ENCODE measurements at places on chromosomes 12 and 14. TPM values are rescaled to one million over a fixed set of nuclear protein-coding genes. Genes with fewer than 3 reads are reported as not detected.

The KERA gene
- not detected for total RNA-seq

The TRIM9 gene
- 2.4 TPM for total RNA-seq

The KRT73 gene
- 1.3 TPM for total RNA-seq

The BHLHE41 gene
- total RNA-seq = not detected

The GSG1 gene
- total RNA-seq = not detected

The PDE3A gene
- total RNA-seq = not detected

The CD4 gene
- 126 TPM for total RNA-seq

The ISM2 gene
- total RNA-seq = not detected

The CLEC2D gene
- total RNA-seq = 293 TPM

The BMAL2 gene
- 16.1 TPM for total RNA-seq

DNA sequence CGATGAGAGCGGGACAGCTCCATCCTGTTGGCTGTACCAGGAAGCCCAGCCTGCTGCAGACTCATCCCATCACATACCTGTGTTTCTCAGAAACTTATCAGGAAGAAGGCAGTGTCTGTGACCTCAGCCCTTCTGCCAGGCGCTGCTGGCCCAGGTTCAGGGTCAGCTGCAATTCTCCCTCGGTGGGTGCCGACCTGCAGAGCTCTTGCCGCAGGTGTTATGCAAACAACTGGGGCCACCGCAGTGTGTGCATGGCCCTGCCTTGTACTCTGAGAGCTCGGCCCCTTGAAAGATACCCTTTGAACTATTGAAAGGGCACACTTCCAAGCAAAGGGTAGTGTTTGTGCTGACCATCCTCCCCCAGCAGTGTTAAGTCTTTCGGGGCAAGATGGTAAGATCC lies 322.2 kb upstream of the DIO3 start:
- no peaks in the 10 kb centered on the region for H3K4me1 ChIP-seq
- H3K27ac ChIP-seq = no peak overlapping the region

DNA sequence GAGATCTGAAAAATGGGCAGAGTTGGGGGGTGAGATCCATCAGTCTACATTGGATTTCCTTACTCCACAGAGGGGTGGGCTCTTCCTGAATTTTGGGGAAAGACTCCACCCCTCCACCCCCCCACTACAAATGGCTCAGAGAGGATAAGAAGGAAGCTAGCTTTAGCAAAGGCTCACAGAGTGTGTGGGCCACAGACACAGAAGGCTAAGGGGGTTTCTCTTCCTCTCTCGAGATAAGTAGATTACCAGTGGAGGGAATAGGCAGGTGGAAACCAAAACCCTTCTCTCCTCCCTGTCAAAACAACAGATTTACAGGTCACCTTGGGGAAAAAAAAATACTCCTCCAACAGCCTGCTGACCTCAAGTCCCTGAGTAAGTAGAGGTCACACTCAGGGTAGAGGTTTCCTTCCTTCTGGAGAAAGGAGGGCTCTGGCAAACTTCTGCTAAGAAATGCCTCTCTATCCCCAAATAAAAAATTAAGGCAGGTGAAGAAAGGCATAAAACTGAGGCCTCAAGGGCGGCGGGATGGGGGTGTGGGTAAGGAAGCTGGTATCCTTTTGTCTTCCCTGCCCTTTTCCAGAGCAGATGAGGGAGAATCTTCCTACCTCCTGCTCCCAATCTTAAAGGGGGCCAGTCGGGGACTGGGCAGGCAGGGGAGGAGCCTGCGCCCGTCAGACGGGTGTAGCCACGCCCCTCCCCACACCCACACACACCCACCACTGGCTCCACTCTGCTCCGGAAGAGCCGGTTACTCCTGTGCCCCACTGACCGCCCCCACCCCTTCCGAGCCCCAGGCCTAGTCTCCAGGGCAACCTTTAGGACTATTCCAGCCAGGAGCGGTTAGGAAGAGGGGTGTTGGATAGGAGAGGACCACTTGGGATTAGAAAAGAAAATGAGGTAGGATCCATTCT lies 1.9 kb upstream of the BAZ2A start:
- peak; percentile 76 for DNase-seq
- H3K27ac ChIP-seq = peak overlapping the region; percentile 73
- H3K27me3 ChIP-seq = no peaks in the 10 kb centered on the region
- peaks cover 9% of the 10 kb centered on the region for H3K36me3 ChIP-seq
- peaks cover 85% of the 10 kb centered on the region for H3K4me1 ChIP-seq

GRCh38 chr12:1533205-1533601 lies 61.2 kb downstream of the FBXL14 start:
- peaks cover 42% of the 10 kb centered on the region for H3K4me1 ChIP-seq
- DNase-seq = peak; percentile 36
- no peaks in the 10 kb centered on the region for H3K36me3 ChIP-seq
- no peak overlapping the region for H3K27ac ChIP-seq
- H3K27me3 ChIP-seq = peaks cover 71% of the 10 kb centered on the region

DNA sequence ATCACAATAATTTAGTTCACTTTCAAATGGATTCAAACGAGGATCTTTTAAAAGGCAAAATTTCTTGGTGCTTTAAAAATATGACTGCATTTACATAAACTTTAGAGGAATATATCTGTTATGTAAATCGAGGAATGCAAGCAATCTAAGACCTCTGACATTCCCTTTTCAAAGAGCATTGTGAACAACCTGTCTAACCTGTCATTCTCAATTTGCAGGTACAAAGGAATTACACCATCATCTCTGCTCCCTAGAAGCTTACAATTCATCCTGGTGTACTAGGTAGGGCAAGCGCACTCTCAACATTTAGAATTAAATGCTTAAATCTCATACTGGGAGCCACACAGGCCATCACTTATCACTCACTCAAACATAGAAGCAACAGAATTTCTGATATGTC lies 35.6 kb downstream of the BMP4 start:
- H3K36me3 ChIP-seq = no peaks in the 10 kb centered on the region
- H3K4me1 ChIP-seq = no peaks in the 10 kb centered on the region
- DNase-seq = no peak
- no peak overlapping the region for H3K27ac ChIP-seq
- H3K4me3 ChIP-seq = no peak overlapping the region

GRCh38 chr12:125104982-125105381 lies 39.7 kb downstream of the AACS start:
- H3K36me3 ChIP-seq = no peaks in the 10 kb centered on the region
- H3K4me1 ChIP-seq = peaks cover 4% of the 10 kb centered on the region
- no peaks in the 10 kb centered on the region for H3K27me3 ChIP-seq
- DNase-seq = no peak
- H3K27ac ChIP-seq = no peak overlapping the region
- H3K4me3 ChIP-seq = no peak overlapping the region

DNA sequence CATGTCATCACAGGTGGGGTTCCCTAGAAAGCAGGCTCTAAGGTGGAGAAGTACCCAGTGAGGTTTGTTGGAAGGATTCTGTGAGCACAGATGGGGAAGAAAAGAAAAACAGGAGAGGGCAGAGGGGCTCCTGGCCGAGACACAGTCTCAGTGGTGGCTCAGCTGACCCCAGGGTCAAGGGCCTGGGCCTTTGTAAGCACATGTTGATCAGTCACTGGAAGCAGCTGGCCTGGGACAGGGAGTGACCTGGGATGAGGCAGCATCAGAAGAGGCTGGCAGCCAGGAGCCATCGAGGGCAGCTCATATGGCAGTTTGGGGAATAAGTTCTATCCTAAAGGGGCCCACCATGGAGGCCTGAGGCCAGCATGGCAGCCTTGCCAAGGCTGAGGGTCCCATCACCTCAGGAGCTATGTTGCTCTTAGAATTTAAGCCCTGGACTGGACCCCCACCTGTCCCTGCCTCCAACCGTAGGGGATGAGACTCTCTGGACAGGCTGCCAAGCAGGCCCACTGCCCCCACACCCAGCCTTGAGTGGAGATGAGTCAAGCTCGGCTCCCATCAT lies 6.3 kb upstream of the TMEM179 start:
- no peak overlapping the region for H3K4me3 ChIP-seq
- no peak overlapping the region for H3K27ac ChIP-seq
- no peaks in the 10 kb centered on the region for H3K4me1 ChIP-seq
- H3K27me3 ChIP-seq = peaks cover 16% of the 10 kb centered on the region
- no peak for DNase-seq

- H3K4me3 ChIP-seq = no peak overlapping the region
- H3K4me1 ChIP-seq = peaks cover 38% of the 10 kb centered on the region
- no peaks in the 10 kb centered on the region for H3K36me3 ChIP-seq
- no peak for DNase-seq
- H3K27me3 ChIP-seq = no peaks in the 10 kb centered on the region
Observed at GRCh38 chr12:6263931-6264330, 46.6 kb upstream of the PLEKHG6 start.

DNA sequence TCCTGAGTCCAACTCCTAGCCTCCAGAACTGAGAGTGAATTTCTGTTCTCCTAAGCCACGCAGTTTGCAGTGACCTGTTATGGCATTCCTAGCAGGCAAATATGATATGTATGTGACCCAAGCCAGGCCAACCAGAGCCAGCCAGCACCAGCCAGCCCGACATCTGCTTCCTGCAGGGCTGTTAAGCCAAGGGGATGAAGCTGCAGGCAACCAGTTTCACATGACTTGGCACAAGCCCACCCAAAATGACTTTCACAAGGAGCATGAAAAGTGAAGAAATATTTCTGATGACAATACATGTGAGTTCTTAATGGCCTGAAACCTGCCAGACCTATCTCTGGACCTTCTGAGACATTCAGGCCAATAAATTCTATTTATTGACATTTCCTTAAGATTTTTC lies 68.1 kb downstream of the ITPK1 start:
- H3K36me3 ChIP-seq = no peaks in the 10 kb centered on the region
- H3K4me1 ChIP-seq = peaks cover 20% of the 10 kb centered on the region
- DNase-seq = no peak
- H3K27me3 ChIP-seq = no peaks in the 10 kb centered on the region

- H3K36me3 ChIP-seq = no peaks in the 10 kb centered on the region
- H3K27ac ChIP-seq = no peak overlapping the region
- no peaks in the 10 kb centered on the region for H3K4me1 ChIP-seq
Observed at GRCh38 chr12:42757624-42758119, 168.1 kb upstream of the PRICKLE1 start.

- H3K4me1 ChIP-seq = no peaks in the 10 kb centered on the region
- no peaks in the 10 kb centered on the region for H3K36me3 ChIP-seq
- no peak overlapping the region for H3K4me3 ChIP-seq
- no peak overlapping the region for H3K27ac ChIP-seq
- DNase-seq = no peak
- no peaks in the 10 kb centered on the region for H3K27me3 ChIP-seq
Observed at GRCh38 chr12:22228022-22228875, 106.3 kb downstream of the ST8SIA1 start.

GRCh38 chr14:87888136-87888999 lies 104.6 kb downstream of the GALC start:
- H3K27ac ChIP-seq = no peak overlapping the region
- H3K4me3 ChIP-seq = no peak overlapping the region
- H3K27me3 ChIP-seq = peaks cover 15% of the 10 kb centered on the region
- no peaks in the 10 kb centered on the region for H3K36me3 ChIP-seq

GRCh38 chr14:98931126-98931525 lies 340.9 kb downstream of the BCL11B start:
- no peak overlapping the region for H3K27ac ChIP-seq
- H3K27me3 ChIP-seq = no peaks in the 10 kb centered on the region
- peaks cover 84% of the 10 kb centered on the region for H3K4me1 ChIP-seq

- no peak overlapping the region for H3K4me3 ChIP-seq
- peaks cover 5% of the 10 kb centered on the region for H3K36me3 ChIP-seq
- no peak for DNase-seq
- peaks cover 19% of the 10 kb centered on the region for H3K27me3 ChIP-seq
- no peaks in the 10 kb centered on the region for H3K4me1 ChIP-seq
Observed at GRCh38 chr14:26594148-26594547, 3.7 kb downstream of the NOVA1 start.

GRCh38 chr12:56840922-56841321 lies 77.8 kb downstream of the HSD17B6 start:
- H3K4me3 ChIP-seq = no peak overlapping the region
- H3K27ac ChIP-seq = no peak overlapping the region
- DNase-seq = no peak

DNA sequence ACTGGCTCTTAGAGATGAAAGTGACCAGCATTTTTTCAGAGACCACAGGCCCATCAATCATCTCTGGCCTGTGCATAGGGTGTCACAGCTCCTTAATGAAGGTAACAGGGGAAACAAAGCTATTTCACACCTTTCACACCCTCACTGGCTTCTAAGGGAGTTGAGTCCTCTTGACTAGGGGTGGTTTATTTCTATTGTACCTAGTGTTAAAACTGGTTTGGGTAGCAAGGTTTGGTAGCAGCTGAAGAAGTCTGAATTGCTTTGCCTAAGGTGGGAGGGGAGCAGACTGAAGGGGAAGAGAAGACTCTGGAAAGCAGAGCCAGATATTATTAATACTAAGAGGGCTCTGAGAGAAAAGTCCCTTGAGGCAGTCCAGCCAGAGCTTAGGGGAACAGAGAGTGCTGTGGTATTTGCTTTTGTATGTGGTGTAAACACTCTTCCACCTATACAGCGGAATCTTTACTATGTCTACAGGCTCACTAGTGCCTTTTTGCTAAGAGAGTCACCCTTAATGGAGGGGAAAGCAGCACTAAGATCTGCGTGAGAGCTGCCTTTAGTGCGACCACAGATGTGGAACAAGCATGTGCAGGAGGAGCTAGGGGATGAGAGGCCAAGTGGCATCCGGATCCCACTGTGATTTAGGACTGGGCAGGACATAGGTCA lies 95.8 kb downstream of the STXBP6 start:
- no peaks in the 10 kb centered on the region for H3K36me3 ChIP-seq
- DNase-seq = no peak
- no peak overlapping the region for H3K4me3 ChIP-seq
- peaks cover 20% of the 10 kb centered on the region for H3K27me3 ChIP-seq

- H3K27me3 ChIP-seq = no peaks in the 10 kb centered on the region
- DNase-seq = peak; percentile 80
- peaks cover 70% of the 10 kb centered on the region for H3K4me1 ChIP-seq
Observed at GRCh38 chr14:50045039-50045711, 71.2 kb downstream of the VCPKMT start.

All from activated T-cell treated with anti-CD3 and anti-CD28 coated beads, Interleukin-2, amount 50 U/mL, for 72 hours (primary cell).